Calu3 (cell line): ENCODE measurements at places on chromosomes 3 and 15. TPM values are rescaled to one million over a fixed set of nuclear protein-coding genes. Genes with fewer than 3 reads are reported as not detected.
A peak's percentile ranks its signal among the peaks of the same experiment; 100 is the strongest.

DNA sequence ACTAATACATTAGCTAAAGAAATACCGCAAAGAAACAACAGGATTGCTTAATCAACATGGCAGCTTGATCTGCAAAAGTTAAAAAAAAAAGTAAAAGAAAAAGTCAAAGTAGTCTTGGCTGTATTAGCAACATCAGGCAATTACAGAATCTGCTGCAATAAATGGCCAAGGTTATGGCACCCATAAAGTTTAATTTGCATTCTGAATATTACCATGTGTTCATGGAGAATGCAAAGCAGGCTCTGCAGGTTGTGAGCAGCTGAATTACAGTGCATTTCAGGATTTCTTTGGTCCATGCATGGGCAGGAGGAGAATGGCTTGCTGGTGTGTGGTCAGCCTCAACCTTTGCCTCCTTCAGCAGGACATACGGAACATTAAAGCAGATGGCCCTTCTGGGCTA is 199.1 kb upstream of the AZI2 start:
- DNase-seq: no peak
- H3K36me3 ChIP-seq: no peaks in the 10 kb centered on the region
- no peak overlapping the region for H3K4me3 ChIP-seq

USP4 gene
- 40.0 and 43.5 TPM in 2 replicates for total RNA-seq

DNA sequence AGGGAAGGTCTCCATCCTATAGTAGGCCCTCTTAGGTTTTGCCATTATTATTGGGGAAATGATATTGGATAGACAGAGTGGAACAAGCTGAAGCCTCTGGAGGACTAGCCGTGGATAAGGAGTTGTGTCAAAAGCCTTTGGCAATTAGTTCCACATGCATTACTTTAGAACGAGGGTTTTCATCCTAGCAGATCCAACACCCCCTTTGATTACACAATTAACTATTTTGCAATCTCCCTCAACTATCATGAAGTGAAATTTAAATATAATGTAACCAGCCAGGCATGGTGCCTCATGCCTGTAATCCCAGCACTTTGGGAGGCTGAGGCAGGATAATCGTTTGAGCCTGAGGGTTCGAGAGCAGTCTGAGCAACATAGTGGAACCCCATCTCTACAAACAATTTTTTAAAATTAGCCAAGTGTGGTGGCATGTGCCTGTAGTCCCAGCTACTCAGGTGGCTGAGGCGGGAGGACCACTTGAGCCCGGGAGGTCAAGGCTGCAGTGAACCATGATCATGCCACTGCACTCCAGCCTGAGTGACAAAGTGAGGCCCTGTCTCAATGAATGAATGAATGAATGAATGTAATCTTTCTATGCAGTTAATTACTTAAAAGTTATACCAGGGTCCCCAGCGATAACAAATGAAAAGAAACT is 56.8 kb downstream of the PXYLP1 start:
- no peaks in the 10 kb centered on the region for H3K4me1 ChIP-seq
- H3K36me3 ChIP-seq: no peaks in the 10 kb centered on the region
- no peak for DNase-seq
- H3K27ac ChIP-seq: no peak overlapping the region

GRCh38 chr3:195905970-195906864 is 2.1 kb downstream of the TNK2 start:
- peaks cover 35% of the 10 kb centered on the region for H3K4me1 ChIP-seq
- H3K27ac ChIP-seq: peak overlapping the region; percentile 44
- H3K36me3 ChIP-seq: peaks cover 15% of the 10 kb centered on the region
- peak overlapping the region; percentile 82 for H3K4me3 ChIP-seq
- no peak for DNase-seq

GRCh38 chr3:153138276-153139210 is 23.5 kb upstream of the RAP2B start:
- H3K4me1 ChIP-seq: peaks cover 75% of the 10 kb centered on the region
- peaks cover 38% of the 10 kb centered on the region for H3K36me3 ChIP-seq
- H3K27me3 ChIP-seq: no peaks in the 10 kb centered on the region
- DNase-seq: peak; percentile 92

DNA sequence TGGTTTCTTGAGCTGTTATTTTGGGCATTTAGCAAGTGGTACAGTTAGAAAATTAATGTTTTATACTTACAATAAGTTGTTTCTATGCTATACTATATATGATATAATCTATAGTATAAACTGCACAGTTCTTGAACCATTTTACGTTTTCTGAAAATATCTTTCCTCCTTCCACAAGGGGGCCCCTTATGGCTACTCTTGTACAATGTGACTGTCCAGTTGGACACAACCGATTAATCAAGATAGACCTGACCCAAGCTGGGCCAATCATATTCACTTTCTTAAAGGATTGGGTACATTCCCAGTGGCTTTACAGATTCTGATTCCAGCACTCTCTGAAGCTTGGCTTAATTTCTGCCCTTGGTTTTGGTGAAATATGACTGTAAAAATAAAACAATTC is 953.4 kb downstream of the AGBL1 start:
- no peaks in the 10 kb centered on the region for H3K27me3 ChIP-seq
- H3K4me3 ChIP-seq: no peak overlapping the region
- no peaks in the 10 kb centered on the region for H3K4me1 ChIP-seq
- H3K36me3 ChIP-seq: no peaks in the 10 kb centered on the region

- no peak overlapping the region for H3K4me3 ChIP-seq
- no peaks in the 10 kb centered on the region for H3K36me3 ChIP-seq
- no peak for DNase-seq
- no peak overlapping the region for H3K27ac ChIP-seq
- H3K4me1 ChIP-seq: peaks cover 10% of the 10 kb centered on the region
Measured at GRCh38 chr15:89802231-89802928, 12.3 kb downstream of the ANPEP start.

DNA sequence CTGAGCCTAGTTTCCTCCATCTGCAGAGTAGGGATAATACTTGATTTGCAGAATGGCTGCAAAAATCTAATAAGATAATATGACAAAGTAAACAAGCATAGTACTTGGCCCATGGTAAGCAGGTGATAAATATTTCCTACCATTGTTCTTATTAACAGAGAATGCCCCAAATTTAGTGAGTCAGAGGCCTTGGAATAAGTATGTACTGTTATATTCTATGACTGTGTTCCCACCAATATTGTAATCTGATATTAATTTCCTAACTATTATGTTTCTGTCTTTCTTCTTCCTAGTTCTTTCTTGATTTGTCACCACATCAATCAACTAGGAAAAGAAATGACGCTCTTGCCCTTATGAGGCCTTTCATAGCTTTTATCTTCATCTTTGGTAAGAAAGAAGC is 178.4 kb upstream of the SLC2A2 start:
- no peak for DNase-seq
- H3K27me3 ChIP-seq: no peaks in the 10 kb centered on the region
- no peaks in the 10 kb centered on the region for H3K36me3 ChIP-seq

- H3K27me3 ChIP-seq: peaks cover 6% of the 10 kb centered on the region
Measured at GRCh38 chr3:45693941-45694521, 4.8 kb downstream of the SACM1L start.

RNU5B-1 gene
- 20.3 and 25.8 TPM in 2 replicates for total RNA-seq

HTR3C gene
- not detected in 2 replicates for total RNA-seq

GRCh38 chr3:34312684-34313083 is 514.3 kb downstream of the PDCD6IP start:
- H3K27ac ChIP-seq: no peak overlapping the region
- no peaks in the 10 kb centered on the region for H3K27me3 ChIP-seq
- H3K4me1 ChIP-seq: no peaks in the 10 kb centered on the region
- H3K36me3 ChIP-seq: no peaks in the 10 kb centered on the region

DNA sequence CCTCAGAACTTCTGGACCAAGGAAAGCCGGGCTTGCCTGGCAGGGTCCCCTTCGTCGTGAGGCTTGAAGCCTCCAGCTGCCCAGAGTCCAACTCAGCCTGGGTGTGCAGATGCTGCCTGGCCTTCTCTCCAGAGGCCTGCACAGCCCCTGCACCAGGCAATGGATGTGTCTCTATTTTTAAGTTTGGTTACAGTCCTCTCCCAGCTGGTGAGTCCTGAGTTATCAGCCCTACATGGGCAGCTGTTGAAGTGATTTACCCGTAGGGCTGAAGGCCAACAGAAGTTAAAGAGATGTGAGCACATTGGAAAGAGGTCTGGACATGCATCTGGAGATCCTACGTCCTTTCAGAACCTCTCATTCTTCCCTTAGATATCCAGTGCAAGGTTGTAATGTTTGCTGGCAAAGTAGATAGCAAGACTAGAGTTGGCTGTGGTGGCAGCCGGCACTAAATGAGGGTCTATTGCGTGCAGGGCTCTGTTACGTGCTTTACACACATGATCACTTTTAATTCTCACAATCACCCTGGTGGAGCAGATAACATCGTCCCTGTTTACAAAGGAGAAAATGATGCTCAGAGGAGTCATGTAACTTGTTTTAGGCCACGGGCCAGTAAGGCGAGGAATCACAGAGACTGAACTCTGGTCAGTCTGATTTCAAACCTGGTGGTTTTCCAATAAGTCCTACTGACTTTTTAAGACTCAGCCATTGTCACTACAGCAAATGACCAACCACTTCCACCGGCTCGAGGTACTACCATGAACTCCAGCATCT is 9.9 kb downstream of the FYCO1 start:
- no peak for DNase-seq
- H3K27ac ChIP-seq: peak overlapping the region; percentile 37
- H3K27me3 ChIP-seq: no peaks in the 10 kb centered on the region
- peak overlapping the region; percentile 12 for H3K4me3 ChIP-seq

IQCF5 gene
- not detected in 2 replicates for total RNA-seq

DNA sequence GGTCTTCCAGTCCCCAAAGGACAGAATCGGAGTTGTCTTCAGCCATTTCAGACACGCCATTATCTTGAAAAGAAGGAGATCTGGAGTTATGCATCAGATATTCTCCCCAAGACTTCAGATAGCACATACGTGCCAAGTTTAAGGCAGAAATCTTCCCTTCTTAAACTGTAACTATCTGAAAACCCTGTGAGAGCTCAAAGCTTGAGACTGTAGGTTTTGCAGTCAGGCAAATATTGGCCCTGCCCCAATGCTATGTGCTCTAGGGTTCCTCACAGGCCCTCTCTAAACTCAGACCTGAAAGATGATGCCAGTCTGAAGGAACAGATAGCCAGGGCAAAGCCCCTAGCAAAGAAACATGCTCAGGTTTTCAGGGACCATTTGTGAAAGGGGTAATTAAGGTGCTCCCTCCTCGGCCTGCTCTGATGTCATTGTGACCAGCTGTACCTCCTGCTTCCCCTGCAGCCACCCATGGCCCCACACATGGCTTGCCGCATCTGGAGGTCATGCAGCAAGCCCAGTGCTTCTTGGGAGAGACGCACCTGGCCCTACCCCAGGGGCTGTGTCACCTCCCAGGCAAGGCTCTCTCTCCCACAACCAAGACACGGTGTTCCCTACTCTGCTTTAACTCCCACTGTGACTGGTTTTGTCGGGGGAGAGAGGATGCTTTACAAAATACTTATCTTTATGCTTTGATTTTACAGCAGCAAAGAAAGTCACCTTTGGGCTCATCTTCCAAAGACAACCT is 53.4 kb upstream of the POMGNT2 start:
- no peaks in the 10 kb centered on the region for H3K36me3 ChIP-seq
- no peak overlapping the region for H3K4me3 ChIP-seq
- DNase-seq: no peak
- H3K27ac ChIP-seq: no peak overlapping the region
- no peaks in the 10 kb centered on the region for H3K4me1 ChIP-seq
- peaks cover 15% of the 10 kb centered on the region for H3K27me3 ChIP-seq

DNA sequence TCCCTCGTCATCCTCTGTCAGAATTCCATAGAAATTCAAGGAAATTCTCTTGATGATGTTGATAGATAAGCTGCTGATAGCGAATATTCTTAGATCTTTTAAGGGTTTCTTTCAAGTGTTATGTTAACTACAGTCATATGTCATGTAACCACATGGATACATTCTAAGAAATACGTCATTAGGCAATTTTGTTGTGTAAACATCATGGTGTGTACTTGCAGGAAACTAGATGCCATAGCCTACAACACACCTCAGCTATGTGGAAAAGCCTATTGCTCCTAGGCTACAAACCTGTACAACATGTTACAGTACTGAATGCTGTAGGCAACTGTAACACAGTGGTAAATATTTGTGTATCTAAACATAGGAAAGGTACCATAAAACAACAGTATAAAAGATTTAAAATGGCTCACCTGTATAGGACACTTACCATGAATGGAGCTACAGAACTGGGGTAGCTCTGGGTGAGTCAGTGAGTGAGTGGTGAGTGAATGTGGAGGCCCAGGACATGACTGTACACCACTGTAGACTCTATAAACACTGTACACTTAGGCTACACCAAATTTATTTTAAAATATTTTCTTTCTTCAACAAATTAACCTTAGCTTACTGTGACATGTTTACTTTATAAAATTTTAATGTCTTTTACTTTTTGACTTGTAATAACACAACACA is 34.6 kb downstream of the GLDN start:
- no peaks in the 10 kb centered on the region for H3K4me1 ChIP-seq
- no peaks in the 10 kb centered on the region for H3K36me3 ChIP-seq
- no peak overlapping the region for H3K4me3 ChIP-seq
- H3K27me3 ChIP-seq: peaks cover 34% of the 10 kb centered on the region
- no peak for DNase-seq
- H3K27ac ChIP-seq: no peak overlapping the region

GRCh38 chr3:162332344-162332743 is 835.7 kb downstream of the OTOL1 start:
- no peak for DNase-seq
- H3K27me3 ChIP-seq: no peaks in the 10 kb centered on the region
- no peak overlapping the region for H3K27ac ChIP-seq
- no peak overlapping the region for H3K4me3 ChIP-seq
- H3K4me1 ChIP-seq: no peaks in the 10 kb centered on the region
- no peaks in the 10 kb centered on the region for H3K36me3 ChIP-seq

- H3K4me1 ChIP-seq: no peaks in the 10 kb centered on the region
- no peak for DNase-seq
- H3K4me3 ChIP-seq: no peak overlapping the region
Measured at GRCh38 chr15:61798631-61799030, 261.6 kb downstream of the VPS13C start.

CCK gene
- not detected in 2 replicates for total RNA-seq

GRCh38 chr3:31226346-31226745 is 306.4 kb upstream of the STT3B start:
- H3K4me1 ChIP-seq: no peaks in the 10 kb centered on the region
- H3K4me3 ChIP-seq: no peak overlapping the region
- no peak overlapping the region for H3K27ac ChIP-seq
- no peak for DNase-seq

KY gene
- total RNA-seq: 0.15 TPM in 1 of 2 replicates, not detected in the other

C3orf22 gene
- not detected in 2 replicates for total RNA-seq

GOLGA8R gene
- total RNA-seq: 0.24 and 0.50 TPM in 2 replicates

- H3K4me3 ChIP-seq: no peak overlapping the region
- DNase-seq: no peak
- peaks cover 11% of the 10 kb centered on the region for H3K4me1 ChIP-seq
- H3K27ac ChIP-seq: no peak overlapping the region
- peaks cover 13% of the 10 kb centered on the region for H3K36me3 ChIP-seq
- peaks cover 61% of the 10 kb centered on the region for H3K27me3 ChIP-seq
Measured at GRCh38 chr3:50150863-50151686, 4.0 kb upstream of the SEMA3F start.
